Placental epithelial cell (primary cell): ENCODE measurements at places on chromosomes 1 and 21. TPM values are rescaled to one million over a fixed set of nuclear protein-coding genes. Genes with fewer than 3 reads are reported as not detected.

Gene RAB3B
- total RNA-seq, result 0.11 and 0.39 TPM in 2 replicates

Gene CD1B
- total RNA-seq, result not detected in 2 replicates

Gene ETV3L
- not detected in 2 replicates for total RNA-seq

Gene IGSF9
- 7.7 and 9.0 TPM in 2 replicates for total RNA-seq

Gene IGSF21
- total RNA-seq, result not detected in 2 replicates

Gene NVL
- 29.7 and 31.8 TPM in 2 replicates for total RNA-seq

Gene ANGPTL3
- not detected in 2 replicates for total RNA-seq

Gene RUNX3
- total RNA-seq, result not detected in 2 replicates

Gene ST6GALNAC3
- total RNA-seq, result 38.1 and 42.8 TPM in 2 replicates

Gene KCNJ6
- under 0.01 and 0.43 TPM in 2 replicates for total RNA-seq

Gene KRTAP19-3
- total RNA-seq, result not detected in 2 replicates

Gene FAM89A
- total RNA-seq, result 5.1 and 6.7 TPM in 2 replicates

Gene TUT4
- 42.1 and 69.1 TPM in 2 replicates for total RNA-seq

Gene C8A
- not detected in 2 replicates for total RNA-seq

Gene MCOLN2
- not detected in 2 replicates for total RNA-seq

Gene DENND2D
- 75.4 and 93.4 TPM in 2 replicates for total RNA-seq

Gene DISC1
- total RNA-seq, result 6.6 and 13.7 TPM in 2 replicates

Gene UBE2U
- total RNA-seq, result not detected in 2 replicates

Gene PTGS2
- total RNA-seq, result 12.2 and 47.6 TPM in 2 replicates

Gene MCL1
- 226 and 247 TPM in 2 replicates for total RNA-seq

Gene NGF
- 2.7 and 3.1 TPM in 2 replicates for total RNA-seq

Gene PLPP3
- total RNA-seq, result 78.0 and 93.4 TPM in 2 replicates

Gene S100A7
- total RNA-seq, result not detected in 2 replicates

Gene CD48
- total RNA-seq, result not detected in 2 replicates

Gene UBASH3A
- total RNA-seq, result not detected in 2 replicates

Gene HTR6
- not detected in 2 replicates for total RNA-seq

Gene TDRD5
- total RNA-seq, result 0.11 TPM in 1 of 2 replicates, not detected in the other

Gene ZNF678
- total RNA-seq, result 10.2 and 11.1 TPM in 2 replicates

Gene PPP1R8
- total RNA-seq, result 25.5 and 32.6 TPM in 2 replicates

Gene ZBTB8A
- total RNA-seq, result 10.5 and 11.0 TPM in 2 replicates

Gene CD53
- total RNA-seq, result not detected in 2 replicates

Gene ANKRD65
- total RNA-seq, result 1.6 and 2.7 TPM in 2 replicates

Gene PADI4
- total RNA-seq, result not detected in 2 replicates

Gene KCNJ9
- total RNA-seq, result not detected in 2 replicates

Gene KCNJ15
- total RNA-seq, result 7.1 and 88.5 TPM in 2 replicates

Gene GUCA2A
- not detected in 2 replicates for total RNA-seq

Gene C1orf167
- 0.39 TPM in 1 of 2 replicates, not detected in the other for total RNA-seq

Gene AMY1A
- not detected in 2 replicates for total RNA-seq

Gene LMOD1
- 0.22 and 0.39 TPM in 2 replicates for total RNA-seq

Gene CDC42BPA
- 26.1 and 36.5 TPM in 2 replicates for total RNA-seq

Gene BRDT
- total RNA-seq, result not detected in 2 replicates

Gene DCDC2B
- total RNA-seq, result not detected in 2 replicates

Gene FBLIM1
- 244 and 373 TPM in 2 replicates for total RNA-seq

Gene TBX19
- 1.5 and 3.1 TPM in 2 replicates for total RNA-seq

Gene POU3F1
- 31.9 and 40.8 TPM in 2 replicates for total RNA-seq
